Suppressor macrophage treated with lipopolysaccharide for 1 hour (primary cell): ENCODE measurements at places on chromosomes 12 and 14.

DNA sequence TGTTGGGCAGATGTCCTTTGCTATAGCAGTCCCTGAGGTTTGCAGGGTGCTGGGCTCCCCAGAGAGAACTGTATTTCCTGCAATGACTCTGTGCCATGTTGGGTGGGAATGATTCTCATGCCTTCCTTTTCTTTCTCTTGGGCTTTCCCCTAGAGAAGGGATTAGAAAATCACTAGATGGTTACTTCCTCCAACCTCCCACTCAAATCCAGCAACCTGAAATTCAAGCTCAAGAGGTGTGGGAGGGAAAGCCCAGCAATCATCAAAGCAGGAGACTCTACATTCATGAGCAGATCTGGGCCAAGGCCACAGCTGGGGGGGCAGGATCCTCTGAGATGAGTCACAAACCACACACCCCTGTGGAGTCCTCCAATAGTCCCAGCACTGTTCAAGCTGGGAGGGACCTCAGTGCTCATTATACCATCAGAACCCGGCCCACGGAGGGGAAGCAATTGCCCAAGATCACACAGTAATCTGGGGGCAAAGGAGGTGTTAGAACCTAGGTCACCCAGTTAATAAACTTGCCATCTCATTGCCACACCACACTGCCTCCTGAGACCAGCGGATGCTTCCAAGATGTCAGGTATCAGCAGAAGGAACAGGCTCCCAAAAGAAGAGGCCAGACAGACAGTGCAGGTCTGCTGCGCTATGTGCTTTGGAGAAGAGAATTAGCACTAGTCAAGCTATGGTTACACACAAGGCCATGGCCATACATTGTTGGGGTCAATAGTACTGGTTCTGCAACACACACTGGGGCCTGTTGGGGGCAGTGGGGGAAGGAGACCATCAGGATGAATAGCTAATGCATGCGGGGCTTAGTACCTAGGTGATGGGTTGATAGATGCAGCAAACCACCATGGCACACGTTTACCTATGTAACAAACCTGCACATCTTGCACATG is 65.7 kb downstream of the TTC9 start:
- peak; percentile 88 for DNase-seq

GRCh38 chr14:46571970-46572369 is 79.6 kb downstream of the RPL10L start:
- no peak for DNase-seq

DNA sequence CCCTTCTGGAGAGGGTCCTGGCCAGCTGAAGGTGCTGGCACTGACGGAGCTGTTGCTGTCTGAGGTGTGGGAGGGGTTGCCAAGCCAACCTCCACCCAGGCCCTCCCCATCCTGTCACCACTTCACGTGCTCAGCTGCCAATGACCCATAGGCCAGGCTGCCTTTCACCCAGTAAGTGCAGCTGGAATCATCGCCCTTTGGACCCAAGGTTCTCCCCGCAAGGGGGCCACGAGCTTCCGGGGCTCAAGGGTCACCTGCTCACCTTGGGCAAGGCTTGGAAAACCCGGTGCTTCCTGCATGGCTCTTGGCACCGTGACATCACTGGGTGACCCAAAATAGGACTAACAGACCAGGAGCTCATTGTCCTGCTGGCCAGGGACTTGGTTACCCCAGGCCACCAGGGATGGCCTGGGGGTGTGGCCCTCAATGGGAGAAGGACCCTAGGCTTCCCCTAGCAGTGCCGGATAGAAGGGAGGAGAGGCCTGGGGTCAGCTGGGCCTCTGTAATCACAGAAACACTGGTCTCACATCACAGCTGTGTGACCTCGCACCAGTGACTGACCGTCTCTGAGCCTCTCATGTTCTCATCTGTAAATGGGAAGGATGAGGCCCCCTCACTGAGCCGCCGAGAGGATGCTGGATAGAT is 51.3 kb downstream of the CCDC85C start:
- DNase-seq: no peak

- DNase-seq: peak; percentile 36
Measured at GRCh38 chr12:109115758-109116610, at the start of gene ACACB. TSS of gene ACACB (plus strand) at chr12:109116587. CDS start at chr12:109139406, 22,819 bp downstream.

GRCh38 chr14:106302661-106303060 is 776.3 kb downstream of the TMEM121 start:
- no peak for DNase-seq

- no peak for DNase-seq
Measured at GRCh38 chr14:101357038-101357437, 204.3 kb upstream of the DIO3 start.

- DNase-seq: no peak
Measured at GRCh38 chr14:61229981-61230380, 51.2 kb downstream of the TMEM30B start.

DNA sequence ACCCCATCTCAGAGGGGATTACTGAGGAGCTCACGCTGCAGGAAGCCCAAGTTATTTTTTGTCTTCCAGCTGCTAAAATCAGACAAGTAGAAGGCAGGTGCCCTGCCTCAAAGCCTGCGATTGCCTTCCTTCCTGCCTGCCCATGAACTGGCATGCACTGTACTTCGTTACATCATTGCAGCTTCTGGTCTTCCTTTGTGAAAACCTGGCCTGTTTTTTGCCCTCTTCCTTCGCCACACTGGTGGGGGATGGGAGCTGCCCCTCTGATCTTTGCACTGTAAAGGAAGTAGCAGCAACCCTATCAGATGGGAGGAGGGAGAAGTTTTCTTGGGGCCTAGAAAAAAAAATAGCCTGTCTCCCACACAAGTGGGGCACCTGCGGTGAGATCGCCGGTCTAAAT is 1098.7 kb downstream of the BCL11B start:
- no peak for DNase-seq

GRCh38 chr12:110004598-110004997 is 5.4 kb downstream of the ANKRD13A start:
- DNase-seq: no peak

DNA sequence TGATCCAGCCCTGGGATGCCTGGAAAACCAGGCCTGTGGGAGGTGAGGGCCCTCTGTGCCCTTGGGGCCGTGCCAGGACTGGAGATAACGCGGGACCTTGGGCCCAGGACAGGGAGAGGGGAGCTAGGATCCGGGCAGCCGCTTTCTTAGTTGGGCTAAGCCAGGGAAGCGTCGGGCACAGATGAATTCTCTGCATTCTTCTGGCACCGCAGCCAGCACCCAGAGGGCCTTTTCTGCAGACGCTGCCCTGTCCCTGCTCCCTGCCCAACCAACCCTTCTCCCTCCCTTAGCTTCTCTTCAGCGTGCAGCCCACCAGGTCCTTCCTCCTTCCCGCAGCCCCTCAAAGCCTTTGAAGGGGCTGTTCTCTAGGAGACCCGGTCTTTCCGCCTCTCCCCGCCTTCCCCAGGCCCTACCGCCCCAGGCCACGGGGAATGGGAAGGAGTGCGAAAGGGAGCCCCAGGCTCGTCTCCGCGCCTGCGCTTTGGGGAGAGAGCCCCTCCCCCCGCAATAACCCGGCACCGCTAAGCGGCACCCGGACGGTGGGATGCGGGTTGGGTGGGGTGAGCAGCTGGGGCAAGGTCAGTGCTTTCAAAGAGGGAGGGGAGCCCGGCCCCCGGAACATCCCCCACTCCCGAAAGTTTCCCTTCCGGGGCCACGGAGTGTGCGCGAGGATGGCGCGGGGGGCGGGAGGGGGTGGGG is 663 bp downstream of the NCKAP5L start:
- DNase-seq: peak; percentile 85

- DNase-seq: no peak
Measured at GRCh38 chr12:69698769-69699540, at the start of gene BEST3. TSS of gene BEST3 (minus strand) at chr12:69699303. CDS start at chr12:69697798, 1,505 bp downstream.

DNA sequence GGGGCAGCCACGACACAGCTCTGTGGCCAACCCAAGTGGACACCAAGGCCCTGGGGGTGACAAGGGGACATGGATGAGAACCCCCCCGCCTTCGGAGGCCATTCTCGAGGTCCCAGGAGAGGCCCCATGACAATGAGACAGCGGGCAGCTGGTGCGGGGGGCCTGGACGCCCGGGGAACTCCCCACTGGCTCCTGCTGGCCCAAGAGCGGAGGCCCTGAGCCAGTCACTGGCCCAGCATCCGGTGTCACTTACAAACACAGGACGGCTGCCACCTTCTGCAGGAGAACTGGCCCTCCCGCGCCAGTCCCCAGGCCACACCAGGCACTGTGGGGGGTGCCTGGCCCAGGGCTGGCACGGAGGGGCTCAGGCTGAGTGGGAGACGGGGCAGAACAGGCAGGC is 51.4 kb downstream of the NCOR2 start:
- no peak for DNase-seq

DNA sequence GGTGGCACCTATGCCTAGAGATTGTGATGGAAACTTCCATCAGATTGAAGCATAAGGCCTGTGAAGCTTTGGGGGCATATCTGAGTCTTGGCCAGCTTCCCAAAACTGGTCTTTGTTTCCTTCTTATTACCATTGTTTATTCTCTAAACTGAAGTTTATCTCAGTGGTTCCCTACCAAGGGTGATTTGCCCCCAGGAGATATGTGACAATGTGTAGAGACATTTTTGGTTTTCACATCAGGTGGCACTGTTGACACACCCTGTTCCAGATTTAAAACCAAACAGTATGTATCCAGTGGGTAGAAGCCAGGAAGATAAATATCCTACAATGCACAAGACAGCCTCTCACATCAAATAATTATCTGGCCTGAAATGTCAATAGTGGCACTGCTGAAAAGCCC is 22.1 kb downstream of the RASSF9 start:
- DNase-seq: no peak

GRCh38 chr12:16619537-16619936 is 13.6 kb upstream of the LMO3 start:
- DNase-seq: no peak

DNA sequence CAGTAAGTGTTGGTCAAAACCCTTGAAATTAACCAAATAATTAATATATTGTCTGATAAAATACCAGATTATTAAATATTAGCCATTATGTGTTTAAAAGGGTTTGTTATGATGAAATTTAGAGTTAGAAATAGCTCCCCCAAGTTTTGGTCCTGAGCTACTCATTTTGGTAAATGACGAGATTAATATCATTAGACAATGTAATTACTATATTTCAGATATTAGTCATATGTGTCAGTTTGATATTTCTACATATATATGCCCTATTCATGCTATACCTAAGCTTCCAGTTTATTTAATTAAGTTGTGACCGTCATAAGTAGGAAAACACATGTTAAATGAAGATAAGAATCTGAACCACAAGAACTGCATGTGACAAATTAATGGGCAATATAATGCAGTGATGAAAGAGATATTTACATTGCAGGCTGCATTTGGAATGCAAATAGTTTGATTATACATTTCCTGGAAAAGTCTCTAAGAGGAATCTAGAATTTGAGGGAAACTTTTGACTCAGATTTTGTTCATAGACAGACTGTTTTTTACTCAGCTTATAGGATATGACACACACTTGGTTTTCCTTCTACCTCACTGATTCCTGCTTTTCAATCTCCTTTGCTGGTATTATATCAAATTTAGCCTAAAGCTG is 70.5 kb downstream of the TBC1D30 start:
- DNase-seq: peak; percentile 21

GRCh38 chr12:53963005-53963404 is 8.3 kb downstream of the HOXC12 start:
- DNase-seq: no peak

DNA sequence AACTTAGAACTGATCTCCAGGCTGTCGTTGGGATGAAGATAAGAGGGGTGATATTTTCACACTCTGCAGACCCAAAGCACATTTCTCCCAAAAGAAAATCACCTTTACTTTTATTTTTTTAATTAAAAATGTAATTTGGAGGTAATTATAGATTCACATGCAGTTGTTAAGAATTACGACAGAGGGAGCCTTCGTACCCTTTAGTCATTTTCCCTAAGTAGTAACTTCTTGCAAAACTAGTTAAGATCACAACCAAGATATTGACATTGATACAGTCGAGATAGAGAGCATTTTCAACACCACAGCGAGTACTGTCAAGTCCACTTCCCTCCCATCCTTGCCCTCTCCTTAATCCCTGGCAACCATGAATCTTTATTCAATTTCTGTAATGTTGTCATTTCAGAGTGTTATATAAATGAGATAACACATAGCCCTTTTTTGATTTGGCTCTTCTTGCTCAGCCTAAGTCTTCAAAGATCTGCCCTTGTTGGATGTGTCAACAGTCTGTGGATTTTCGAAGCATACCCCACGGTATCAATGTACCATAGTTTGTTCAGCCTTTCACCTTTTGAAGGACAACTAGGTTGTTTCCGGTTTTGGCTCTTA is 39.6 kb downstream of the DNAH10 start:
- DNase-seq: peak; percentile 24

GRCh38 chr14:98077176-98077575 is 1194.8 kb downstream of the BCL11B start:
- no peak for DNase-seq

GRCh38 chr12:8548192-8548591 is 7.5 kb upstream of the CLEC4E start:
- DNase-seq: no peak

DNA sequence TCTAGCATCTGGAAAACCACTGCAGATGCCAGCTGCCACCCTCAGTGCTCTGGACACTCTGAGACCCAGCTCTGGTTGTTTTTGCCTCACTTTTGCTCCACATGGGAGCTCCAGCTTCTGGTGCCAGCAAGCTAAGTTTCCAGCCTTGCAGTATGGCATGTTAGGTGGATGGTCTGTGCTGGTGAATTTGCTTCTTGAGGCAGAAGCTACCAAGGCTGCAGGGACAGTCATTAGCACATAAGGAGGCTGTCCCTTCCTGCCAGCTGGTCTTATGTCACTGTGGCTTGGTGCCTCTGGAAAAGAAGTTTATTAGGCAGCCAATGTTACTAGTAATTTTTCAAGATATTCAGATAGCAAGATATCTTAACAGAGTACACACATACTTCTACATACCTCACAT is 64.2 kb upstream of the CSRP2 start:
- no peak for DNase-seq

GRCh38 chr14:28243600-28243999 is 523.0 kb upstream of the FOXG1 start:
- DNase-seq: no peak

- DNase-seq: peak; percentile 51
Measured at GRCh38 chr14:89617481-89618329, 200.7 kb upstream of the FOXN3 start.

GRCh38 chr14:95256002-95256775 is 63.5 kb downstream of the CLMN start:
- DNase-seq: no peak

DNA sequence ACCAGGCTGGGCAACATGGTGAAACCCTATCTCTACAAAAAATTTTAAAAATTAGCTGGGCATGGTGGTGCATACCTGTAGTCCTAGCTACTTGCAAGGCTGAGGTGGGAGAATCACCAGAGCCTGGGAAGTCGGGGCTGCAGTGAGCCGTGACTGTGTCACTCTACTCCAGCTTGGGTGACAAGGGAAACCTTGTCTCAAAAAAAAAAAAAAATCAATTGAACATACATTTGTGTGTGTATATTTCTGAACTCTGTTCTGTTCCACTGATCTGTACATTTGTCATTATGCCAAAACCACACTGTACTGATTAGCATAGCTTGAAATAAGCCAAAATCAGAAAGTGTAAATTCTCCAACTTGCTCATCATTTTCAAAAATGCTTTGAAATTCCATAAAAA is 254.6 kb downstream of the SOX5 start:
- DNase-seq: no peak

DNA sequence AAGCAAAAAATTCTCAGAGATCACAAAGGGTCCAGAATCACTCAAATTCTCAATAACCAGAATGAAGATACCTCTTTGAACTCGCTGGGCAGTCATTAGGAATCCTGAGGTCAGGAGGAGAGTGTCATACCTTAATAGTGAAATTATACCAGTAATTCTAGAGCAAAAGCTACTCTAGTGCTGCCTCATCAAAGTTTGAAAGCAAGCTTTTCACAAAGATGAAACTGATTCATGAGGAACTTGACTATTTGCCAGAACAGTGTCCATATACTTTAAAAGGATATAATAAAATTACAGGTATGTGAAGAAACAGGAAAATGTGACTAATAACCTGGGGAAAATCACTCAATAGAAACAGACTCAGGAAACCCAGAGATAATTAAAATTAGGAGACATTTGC is 44.5 kb downstream of the EML5 start:
- no peak for DNase-seq
